Dermis blood vessel endothelial cell (primary cell): ENCODE measurements at places on chromosomes 3 and 15.

- no peak for DNase-seq
These were observed 110.5 kb downstream of the NR2F2 start for GRCh38 chr15:96440978-96441377.

DNA sequence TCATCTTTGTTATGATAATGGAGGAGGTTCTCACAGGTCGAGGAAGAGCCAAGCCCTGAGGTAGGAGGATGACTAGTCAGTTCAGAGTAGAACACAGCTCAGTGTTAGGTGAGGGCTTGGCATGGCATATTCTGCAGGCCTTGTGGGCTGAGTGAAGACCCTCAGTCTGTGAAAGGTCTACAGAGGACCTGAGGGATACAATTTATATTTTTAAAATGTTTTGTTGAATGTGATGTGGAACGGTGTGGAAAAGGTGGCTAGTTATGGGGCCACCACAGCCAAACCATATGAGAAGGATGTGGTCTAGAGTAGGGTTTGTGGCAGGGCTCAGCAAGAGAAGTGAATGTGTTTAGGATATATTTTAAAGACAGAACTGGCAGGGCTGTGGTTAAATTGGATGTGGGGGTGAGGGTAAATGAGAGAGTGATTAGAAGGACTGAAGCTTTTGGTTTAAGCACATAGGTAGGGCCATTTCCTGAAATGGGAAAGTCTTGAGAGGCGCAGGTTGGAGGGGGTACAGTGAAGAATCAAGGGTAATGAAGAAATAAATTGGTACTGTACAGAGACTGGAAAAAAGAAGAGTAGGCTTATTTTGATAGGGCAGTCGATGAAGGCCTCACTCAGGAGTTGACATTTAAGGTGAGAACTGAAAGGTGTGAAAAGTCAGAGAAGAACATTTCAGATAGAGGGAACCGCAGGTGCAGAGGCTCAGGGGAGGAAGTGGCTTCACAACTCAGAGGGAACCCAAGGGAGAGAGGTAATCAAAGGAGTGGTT is 60.5 kb downstream of the SPTSSB start:
- DNase-seq = no peak

- DNase-seq = peak; percentile 36
These were observed 157.8 kb downstream of the TIGIT start for GRCh38 chr3:114451561-114452018.

GRCh38 chr15:48584812-48585563 is 60.5 kb downstream of the FBN1 start:
- DNase-seq = no peak

- no peak for DNase-seq
These were observed 17.3 kb upstream of the SRGAP3 start for GRCh38 chr3:9266716-9267115.

DNA sequence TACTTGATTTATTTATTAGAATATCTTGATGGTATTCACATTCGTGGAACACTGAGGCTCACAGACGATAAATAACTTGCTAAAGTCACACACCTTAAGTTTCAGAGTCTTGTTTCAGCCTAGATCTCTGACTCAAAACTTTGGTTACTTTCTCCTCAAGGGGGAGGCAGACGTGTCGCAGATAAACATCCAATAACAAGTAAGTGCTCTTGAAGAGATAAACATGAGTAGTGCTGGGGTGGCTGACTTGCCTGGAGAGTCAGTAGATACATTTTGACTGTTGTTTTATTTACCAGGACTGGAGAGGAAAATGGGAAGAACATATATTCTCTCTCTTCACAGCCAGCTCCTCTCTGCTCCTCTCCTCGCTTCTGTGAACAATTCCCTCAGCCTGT is 31.3 kb downstream of the FBXO45 start:
- DNase-seq = no peak

DNA sequence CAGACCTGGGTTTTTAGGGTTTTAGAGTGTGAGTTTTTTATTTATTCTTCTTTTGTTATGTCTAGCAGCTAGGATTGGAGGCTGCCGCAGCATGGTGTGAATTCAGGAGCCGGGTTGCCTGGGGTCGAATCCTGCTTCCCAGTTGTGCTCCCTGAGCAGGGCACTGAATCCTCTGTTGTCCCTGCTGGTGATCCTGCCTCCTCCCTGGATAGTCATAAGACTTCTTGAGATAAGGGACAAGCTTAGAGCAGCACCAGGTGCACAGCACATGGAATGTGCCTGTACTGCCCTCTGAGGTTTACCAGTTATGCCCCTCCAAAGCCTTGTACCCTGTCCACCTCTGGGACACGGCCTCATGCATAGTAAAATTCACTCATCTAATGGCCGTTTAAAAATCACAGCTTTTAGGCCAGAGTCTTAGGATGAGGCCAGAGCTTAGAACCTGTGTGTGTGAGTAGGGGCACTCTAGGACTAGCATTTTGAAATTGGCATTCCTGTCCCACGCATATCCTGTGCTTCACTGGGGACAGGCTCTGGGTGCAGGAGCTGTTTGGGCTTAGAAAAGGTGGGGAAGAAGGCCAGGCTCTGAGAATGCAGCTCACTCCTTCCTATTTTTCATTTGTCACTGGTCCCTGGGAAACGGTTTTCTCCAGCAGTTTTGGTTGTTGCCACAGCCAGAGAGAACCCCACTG is 47.7 kb downstream of the CHCHD6 start:
- no peak for DNase-seq

DNA sequence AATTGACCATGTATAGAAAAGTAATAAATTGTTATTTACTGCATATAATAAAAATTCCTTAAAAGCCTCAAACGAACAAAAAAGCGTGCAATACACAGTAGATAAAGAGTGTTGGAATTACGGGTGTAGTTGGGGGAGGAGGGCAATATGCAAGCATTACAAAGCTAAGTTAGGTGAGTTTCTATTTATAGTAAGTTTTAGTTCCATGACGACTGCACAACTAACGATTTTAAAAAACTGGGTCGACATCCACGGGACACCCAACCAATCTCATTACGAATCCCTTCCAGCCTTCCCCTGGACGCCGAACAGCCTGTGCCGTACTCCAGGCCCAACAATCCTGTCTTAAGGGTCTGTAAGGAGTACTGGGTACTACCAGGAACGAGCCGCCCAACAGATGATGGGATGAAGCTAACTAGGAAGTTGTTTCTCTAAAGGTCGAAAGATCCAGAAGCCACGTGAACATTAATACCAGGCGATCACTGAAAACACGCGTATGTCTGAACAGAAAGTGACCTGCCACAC is 677 bp downstream of the POLQ start:
- DNase-seq = peak; percentile 30

DNA sequence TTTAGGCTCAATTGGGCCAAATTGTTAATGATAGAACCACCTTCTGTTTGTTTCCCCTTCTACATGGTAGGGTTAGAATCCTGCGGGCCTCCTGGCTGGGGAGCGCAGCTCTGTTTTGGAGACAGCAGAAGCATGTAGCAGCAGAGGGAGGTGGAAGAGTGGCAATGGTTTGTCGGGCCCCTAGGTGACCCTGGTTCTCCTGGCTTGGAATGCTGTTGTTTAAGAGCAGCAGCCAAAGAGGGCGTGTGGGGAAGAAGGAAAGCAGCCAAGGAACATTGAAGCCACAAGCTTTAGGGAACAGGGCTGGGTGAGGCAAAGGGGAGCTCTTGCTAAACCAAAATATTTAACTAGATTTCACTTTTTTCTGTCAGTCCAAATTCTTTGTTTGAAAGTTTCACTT is 213.7 kb upstream of the NR2E3 start:
- DNase-seq = no peak

GRCh38 chr15:94912760-94913159 is 681.4 kb downstream of the MCTP2 start:
- no peak for DNase-seq

DNA sequence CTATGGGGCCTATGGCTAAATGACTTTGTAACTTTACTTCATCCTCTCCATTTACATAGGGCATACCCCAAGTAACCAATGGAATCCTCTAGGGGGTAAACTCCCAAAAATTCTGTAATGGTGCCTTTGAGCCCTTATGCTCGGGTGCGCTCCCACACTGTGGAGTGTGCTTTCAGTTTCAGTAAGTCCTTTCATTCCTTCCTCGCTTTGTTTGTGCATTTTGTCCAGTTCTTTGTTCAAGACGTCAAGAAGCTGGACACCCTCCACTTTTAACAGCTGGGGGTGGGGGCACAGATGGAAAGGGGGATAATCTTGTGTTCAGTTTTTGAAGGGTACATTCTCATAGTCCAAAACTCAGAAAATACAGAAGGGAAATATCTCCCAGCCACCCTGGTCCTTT is 84.4 kb upstream of the C2CD4B start:
- no peak for DNase-seq

GRCh38 chr3:8931342-8931741 is 31.9 kb downstream of the RAD18 start:
- DNase-seq = no peak

DNA sequence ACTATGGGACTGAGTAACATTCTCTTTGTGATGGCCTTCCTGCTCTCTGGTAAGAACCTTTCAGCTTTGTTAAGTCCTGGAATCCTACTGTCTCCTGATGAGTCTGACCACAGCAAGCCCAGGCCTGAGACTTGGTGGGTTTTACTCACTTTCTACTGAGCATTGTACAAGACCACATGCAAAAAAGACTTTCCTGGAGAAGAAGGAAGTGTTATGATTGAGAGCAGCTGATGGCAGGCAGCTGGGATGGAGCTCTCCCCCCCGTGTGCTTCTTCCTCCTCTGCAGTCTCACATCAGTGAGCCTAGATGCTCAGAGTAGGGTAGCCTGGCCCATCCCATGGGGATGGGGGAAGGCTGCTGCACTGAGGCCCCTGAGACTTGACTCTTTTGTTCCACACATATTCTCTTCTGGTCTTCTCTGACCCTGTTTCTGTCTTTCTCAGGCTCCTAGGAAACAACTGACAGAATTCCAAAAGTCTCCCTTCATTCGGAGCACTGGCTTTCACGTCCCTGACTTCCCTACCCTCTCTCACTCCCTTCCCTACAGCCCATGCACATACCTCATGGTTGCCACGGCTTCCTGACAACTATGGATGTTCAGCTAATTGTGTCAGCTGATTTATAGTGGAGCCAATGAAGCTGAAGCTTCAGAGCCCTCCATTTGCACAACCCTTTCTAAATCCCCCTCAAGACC is 36.6 kb downstream of the CD86 start:
- DNase-seq = no peak

DNA sequence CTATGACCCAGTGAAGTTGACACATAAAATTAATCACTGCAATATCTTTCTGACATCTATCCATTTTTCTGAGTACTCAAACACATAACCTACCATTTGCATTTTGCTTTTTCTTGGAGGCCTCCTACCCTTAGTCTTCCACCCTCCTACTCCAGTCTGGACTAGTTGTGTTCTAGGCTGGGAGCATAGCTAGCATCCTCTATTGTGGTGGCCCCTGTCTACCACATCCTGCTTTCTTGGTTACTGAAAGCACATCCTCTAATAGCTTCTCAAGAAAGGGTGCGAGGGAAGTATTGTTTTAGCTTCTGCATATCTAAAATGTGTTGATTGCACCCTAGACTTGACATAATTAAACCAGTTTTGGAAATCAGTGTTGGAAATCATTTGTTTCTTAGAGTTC is 176.5 kb downstream of the THSD4 start:
- no peak for DNase-seq
